ENCODE measurements at places on chromosomes 5 and 9.

DNA sequence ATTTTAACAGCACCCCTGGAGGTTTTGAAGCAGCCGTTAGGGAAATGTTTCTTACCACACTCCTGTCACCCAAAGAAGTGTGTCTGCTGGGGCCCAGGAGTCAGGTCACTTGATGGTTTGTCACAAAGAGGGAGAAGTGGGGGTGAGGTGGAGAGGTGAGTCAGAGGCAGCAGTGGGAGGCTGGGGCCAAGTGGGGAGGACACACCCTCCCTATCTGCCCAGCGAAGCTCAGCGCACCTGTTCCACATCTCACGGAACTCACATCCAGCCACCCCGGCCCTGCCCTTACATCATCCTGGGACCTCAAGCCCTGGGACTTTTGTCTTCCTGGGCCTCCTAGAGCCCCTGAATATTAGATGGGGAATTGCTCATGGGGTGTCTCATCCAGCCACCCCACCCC lies 171.1 kb upstream of the SMIM23 start:
- DNase-seq, result no peak

GRCh38 chr9:118962426-118962825 lies 406.8 kb downstream of the BRINP1 start:
- no peak for DNase-seq

GRCh38 chr9:5947912-5948311 lies 57.2 kb downstream of the MLANA start:
- no peak for DNase-seq

DNA sequence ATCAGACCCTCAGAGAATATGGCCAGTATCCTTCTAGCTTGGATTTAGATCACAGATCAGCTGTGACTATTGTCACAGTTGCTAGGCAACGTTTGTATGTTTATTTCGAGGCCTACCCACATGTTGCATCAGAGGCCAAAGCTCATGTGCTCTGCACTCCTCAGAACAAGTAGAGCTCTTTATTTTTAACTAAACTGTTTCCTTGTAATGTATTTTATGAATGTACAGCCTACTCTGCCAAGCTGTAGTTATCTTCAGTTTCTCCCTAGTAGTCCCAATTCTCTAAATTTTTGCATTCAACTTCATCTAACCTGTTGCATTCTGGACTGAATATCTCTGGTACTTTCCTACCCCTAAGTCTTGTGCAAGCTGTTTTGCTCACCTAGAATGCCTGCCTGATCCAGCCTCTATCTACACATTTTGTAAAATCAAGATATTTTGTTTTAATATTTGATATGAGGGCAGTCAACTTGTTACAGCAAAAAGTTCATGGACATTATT lies 52.8 kb downstream of the CAST start:
- no peak for DNase-seq

DNA sequence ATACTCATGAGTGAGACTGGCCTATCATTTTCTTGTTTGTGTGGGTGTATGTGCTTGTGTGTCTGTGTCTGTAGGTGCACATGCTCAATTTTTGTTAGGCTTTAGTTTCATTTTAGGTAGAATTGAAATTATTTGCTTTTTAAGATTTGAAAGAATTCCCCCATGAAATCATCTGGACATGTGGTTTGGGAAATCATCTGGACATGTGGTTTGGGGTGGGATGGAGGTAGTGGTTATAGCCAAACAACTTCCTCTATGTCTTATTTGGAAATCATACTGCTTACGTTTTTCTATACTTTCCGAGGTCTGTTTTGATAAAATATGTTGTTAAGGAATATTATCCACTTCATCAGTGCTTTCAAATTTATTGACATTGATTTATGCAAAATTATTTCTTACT lies 485.4 kb upstream of the CLINT1 start:
- no peak for DNase-seq

Measured in caudate nucleus (tissue), 63 donors.